Left ventricle myocardium inferior (tissue), 1 donor: ENCODE measurements at places on chromosomes 11 and 22.

- peaks cover 87% of the 10 kb centered on the region for H3K36me3 ChIP-seq
- H3K27me3 ChIP-seq, result no peaks in the 10 kb centered on the region
- no peak overlapping the region for H3K4me3 ChIP-seq
Measured at GRCh38 chr22:49905465-49905864, 12.8 kb downstream of the ALG12 start.

DNA sequence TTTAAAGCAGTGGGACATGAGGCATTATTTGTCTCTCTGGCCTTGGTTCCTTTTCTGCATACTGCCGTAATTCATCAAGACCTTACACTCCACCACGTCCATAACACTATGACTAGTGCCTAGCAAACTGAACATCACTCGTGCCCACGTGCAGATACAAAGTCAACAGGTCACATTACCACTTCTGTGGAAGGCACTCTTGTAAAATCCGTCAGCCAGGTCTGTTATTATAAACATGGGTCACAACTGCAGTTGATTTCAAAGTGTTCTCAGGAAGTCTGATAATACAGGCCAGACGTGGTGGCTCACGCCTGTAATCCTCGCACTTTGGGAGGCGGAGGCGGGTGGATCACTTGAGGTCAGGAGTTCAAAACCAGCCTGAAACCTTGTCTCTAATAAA is 14.1 kb downstream of the VSIG10L2 start:
- DNase-seq, result no peak
- peaks cover 21% of the 10 kb centered on the region for H3K36me3 ChIP-seq
- no peak overlapping the region for H3K27ac ChIP-seq
- no peak overlapping the region for H3K4me3 ChIP-seq
- no peaks in the 10 kb centered on the region for H3K4me1 ChIP-seq

- no peaks in the 10 kb centered on the region for H3K4me1 ChIP-seq
- no peak for DNase-seq
- H3K36me3 ChIP-seq, result peaks cover 25% of the 10 kb centered on the region
- no peak overlapping the region for H3K4me3 ChIP-seq
- no peak overlapping the region for H3K27ac ChIP-seq
- no peaks in the 10 kb centered on the region for H3K27me3 ChIP-seq
Measured at GRCh38 chr11:31464436-31464835, 45.0 kb downstream of the IMMP1L start.

- no peaks in the 10 kb centered on the region for H3K4me1 ChIP-seq
- H3K36me3 ChIP-seq, result no peaks in the 10 kb centered on the region
- H3K4me3 ChIP-seq, result no peak overlapping the region
- DNase-seq, result no peak
- H3K27ac ChIP-seq, result no peak overlapping the region
Measured at GRCh38 chr11:71518506-71519471, 8.3 kb upstream of the KRTAP5-7 start.

- no peaks in the 10 kb centered on the region for H3K36me3 ChIP-seq
- peak overlapping the region; percentile 85 for H3K27ac ChIP-seq
- H3K4me3 ChIP-seq, result peak overlapping the region; percentile 69
Measured at GRCh38 chr11:16612566-16613261, 125.7 kb upstream of the C11orf58 start.
